ENCODE measurements at places on chromosomes 2 and 18. TPM values are rescaled to one million over a fixed set of nuclear protein-coding genes. Genes with fewer than 3 reads are reported as not detected.

Gene SIX3
- 7.4 TPM for total RNA-seq

Gene PLGLB2
- total RNA-seq: 1.6 TPM

Gene AQP12A
- total RNA-seq: not detected

Gene INHA
- 0.69 TPM for total RNA-seq

Gene ALPI
- not detected for total RNA-seq

Gene STPG4
- not detected for total RNA-seq

Measured in diencephalon (tissue), 1 donor.